Stimulated activated CD4-positive, alpha-beta T cell treated with anti-CD3 and anti-CD28 coated beads, Interleukin-12 subunit alpha, Interleukin-12 subunit beta, amount 100 ng/mL, for 24 hours (primary cell): ENCODE measurements at places on chromosomes 3 and 15.

DNA sequence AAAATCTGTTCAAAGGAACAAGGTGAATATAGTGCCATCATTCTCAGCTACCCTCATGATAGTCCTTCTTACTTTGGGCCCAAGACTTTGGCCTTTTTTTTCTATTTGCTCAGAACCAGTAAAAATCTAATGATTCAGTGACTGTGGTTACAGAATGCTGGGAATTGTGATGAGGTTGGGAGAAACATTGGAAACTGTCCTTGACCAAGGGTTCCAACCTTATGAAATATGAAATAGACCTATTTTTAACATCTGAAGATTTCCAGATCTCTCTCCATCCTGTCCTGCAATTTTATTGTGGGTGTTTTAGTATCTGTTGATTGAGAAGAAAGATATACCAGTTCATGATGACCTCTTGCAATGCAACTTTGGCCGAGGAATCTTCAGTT, 34.9 kb downstream of the TMEM45A start:
- DNase-seq: no peak

- DNase-seq: no peak
These were observed 28.8 kb upstream of the LEKR1 start for GRCh38 chr3:156797368-156797767.

DNA sequence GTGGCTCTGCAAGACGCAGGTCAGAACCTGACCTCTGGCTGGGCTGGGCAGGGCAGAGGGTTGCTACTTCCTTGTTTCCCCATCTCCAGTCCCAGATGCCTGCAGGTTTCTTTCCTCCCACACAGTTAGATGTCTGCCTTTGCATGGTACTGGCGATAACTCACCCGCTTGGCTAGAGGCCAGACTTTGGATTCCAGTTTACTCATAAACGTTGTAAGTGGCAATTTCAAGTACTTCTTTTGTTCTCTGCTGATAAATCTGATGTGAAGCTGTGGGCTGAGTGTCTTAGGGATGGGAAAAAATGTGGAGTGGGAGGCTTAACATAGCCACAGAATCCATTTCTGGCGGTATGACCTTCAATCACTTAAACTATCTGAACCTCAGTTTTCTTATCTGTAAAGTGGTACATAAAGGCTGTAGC, 194.2 kb downstream of the EBLN2 start:
- no peak for DNase-seq

- no peak for DNase-seq
These were observed 18.7 kb downstream of the ARL8B start for GRCh38 chr3:5140839-5141238.

DNA sequence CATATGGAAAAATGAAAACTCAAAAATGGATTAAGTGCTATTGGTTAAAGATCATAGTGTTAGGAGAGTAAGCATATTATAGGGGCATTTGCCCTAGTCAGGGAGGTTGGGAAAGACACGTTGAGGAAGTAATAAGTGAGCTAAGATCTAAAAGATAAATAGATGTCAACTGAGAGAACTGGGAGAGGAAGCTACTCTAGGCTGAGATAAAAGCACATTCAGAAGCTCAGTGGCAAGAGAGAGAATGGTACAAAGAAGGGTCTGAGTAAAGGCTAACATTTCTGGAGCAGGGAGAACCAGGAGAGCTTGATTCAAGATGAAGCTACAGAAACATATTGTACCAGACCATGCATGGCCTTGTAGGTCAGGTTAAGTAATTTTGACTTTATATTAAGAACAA, 63.9 kb downstream of the TRPC1 start:
- DNase-seq: no peak

DNA sequence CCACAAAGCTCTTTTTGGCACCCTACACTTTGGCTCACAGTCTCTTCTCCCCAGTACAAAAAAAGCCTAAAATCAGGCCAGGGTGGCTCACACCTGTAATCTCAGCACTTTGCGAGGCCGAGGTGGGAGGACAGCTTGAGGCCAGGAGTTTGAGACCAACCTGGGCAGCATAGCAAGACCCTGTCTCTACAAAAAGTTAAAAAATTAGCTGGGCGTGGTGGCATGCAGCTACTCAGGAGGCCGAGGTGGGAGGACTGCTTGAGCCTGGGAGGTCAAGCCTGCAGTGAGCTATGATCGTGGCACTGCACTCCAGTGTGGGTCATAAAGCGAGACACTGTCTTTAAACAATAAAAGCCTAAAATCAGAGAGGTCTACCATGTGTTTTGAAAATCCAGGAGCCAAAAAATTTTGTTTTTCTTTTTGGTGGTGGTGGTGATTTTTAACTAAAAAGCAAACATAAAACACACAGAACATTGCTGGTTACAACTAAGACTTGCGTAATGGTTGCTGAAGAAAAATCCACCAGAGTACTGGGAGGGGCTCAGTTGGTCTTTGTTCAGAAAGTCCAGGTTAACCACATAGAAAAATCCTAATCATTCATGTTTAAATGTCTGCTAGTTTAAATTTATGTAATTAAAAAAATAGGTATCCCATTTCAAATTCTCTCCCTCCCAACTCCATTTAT, 1.6 kb upstream of the MAN2C1 start:
- no peak for DNase-seq

DNA sequence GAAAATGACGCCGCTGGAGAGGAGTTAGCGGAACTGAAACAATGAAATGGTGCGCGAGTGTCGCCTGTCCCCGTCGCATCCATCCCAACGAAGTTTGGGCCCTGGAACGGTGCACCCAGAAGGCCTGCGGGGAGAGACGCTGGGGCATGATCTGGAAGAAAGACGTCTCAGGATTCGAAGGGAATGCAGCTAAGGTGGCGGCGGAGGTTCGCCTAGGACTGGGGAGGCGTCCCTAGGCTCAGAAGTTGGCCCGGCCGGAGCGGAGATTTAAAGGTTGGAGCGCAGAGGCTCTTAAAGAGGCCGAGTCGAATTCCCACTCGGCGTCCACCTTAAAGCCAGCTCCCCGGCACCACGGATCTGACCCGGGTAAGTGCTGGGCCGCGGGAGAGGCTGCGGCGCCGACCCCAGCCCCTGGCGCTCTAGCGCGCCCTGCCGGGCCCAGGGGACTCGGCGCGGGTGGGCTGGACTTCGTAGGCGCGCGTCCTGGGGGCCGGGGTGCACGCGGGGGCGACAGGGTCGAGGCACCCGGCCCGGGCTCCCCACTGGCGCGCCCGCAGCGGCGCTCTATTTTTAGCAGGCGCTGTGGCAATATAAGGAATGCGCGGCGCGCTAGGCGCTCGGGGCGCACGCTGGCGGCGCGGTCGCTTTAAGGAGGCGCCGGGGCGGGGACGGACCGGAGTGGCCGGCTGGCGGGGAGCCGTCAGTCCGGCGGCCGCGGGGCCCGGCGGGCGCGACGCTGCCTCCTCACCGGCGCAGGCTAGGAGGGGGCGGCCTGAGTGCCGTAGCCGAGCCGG, at the start of gene MRAS:
Gene MRAS (plus strand): TSS at position 620 of the 794 bp plus-strand sequence. CDS start 24,305 bp downstream, outside the sequence.
- no peak for DNase-seq

- DNase-seq: no peak
These were observed 84.3 kb downstream of the RPLP1 start for GRCh38 chr15:69536726-69537512.

GRCh38 chr15:91559066-91559465, 294.4 kb upstream of the SLCO3A1 start:
- DNase-seq: no peak
